Activated CD4-positive, alpha-beta T cell treated with anti-CD3 and anti-CD28 coated beads, Interleukin-2, Interleukin-4, amounts not matched to agents 100 ng/mL and 50 ng/mL, durations not matched to agents 16 hours and 8 hours (primary cell): ENCODE measurements at places on chromosomes 7 and 10.

GRCh38 chr7:41027428-41028115 lies 675.3 kb downstream of the INHBA start:
- no peak for DNase-seq

- no peak for DNase-seq
Observed at GRCh38 chr7:123367031-123367430, 167.3 kb upstream of the SLC13A1 start.

DNA sequence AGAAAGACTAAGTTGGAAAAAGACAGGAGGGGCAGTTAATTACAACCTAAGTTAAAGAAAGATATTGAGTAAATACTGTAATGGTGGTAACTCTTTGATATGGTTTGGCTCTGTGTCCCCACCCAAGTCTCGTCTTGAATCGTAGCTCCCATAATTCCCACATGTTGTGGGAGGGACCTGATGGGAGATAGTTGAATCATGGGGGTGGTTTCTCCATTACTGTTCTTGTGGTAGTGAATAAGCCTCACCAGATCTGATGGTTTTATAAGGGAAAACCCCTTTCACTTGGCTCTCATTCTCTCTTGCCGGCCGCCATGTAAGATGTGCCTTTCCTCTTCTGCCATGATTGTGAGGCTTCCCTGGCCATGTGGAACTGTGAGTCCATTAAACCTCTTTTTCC lies 143.8 kb downstream of the GRK5 start:
- DNase-seq: no peak

DNA sequence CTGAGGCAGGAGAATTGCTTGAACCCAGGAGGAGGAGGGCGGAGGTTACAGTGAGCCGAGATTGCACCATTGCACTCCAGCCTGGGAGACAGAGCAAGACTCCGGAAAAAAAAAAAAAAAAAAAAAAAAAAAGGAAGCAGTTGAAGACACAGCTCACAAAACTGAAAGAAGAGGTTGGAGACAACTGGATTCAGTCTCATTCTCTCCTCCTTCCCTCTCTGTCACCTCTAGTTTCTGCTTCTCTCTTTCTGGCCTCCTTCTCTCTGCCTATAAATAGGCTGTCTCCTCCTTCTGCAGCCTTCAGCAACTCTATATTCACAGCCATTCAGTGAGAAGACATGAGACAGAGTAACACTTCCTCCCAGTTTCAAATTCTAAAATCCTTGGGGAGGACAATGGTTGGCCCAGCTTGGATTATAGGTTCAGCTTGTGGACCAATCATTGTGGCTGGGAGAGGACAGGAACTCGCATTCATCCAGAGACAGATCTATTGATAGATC lies 125.6 kb upstream of the HABP2 start:
- DNase-seq: no peak

DNA sequence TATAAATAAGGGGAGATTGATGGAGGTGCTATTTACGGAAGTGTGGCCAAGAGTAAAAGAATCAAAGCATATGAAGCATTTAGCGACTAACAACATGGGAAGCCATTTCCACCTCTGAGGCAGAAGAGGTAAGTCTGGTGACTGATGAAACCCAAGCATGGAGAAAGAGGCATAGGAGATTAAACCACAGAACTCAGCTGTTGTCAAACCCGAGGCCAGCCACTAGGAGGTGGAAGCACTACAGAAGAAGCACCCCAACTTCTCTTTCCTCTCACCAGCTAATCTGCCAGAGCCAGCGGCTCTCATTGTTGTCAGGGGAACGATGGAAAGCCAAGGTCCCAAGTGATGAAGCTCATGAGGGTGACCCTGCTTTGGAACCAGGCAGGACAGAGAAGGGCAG lies 19.6 kb upstream of the CNTNAP2 start:
- no peak for DNase-seq

DNA sequence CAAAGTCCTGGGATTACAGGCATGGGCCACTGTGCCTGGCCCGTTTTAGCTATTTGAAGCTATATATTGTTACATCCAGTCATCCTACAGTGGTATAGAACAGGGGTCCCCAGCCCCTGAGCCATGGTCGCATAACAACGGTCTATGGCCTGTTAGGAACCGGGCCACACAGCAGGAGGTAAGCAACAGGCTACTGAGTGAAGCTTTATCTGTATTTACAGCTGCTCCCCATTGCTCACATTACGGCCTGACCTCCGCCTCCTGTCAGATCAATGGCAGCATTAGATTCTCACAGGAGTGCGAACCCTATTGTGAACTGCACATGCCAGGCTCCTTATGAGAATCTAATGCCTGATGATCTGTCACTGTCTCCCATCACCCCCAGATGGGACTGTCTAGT lies 26.3 kb upstream of the TSPAN33 start:
- DNase-seq: no peak

DNA sequence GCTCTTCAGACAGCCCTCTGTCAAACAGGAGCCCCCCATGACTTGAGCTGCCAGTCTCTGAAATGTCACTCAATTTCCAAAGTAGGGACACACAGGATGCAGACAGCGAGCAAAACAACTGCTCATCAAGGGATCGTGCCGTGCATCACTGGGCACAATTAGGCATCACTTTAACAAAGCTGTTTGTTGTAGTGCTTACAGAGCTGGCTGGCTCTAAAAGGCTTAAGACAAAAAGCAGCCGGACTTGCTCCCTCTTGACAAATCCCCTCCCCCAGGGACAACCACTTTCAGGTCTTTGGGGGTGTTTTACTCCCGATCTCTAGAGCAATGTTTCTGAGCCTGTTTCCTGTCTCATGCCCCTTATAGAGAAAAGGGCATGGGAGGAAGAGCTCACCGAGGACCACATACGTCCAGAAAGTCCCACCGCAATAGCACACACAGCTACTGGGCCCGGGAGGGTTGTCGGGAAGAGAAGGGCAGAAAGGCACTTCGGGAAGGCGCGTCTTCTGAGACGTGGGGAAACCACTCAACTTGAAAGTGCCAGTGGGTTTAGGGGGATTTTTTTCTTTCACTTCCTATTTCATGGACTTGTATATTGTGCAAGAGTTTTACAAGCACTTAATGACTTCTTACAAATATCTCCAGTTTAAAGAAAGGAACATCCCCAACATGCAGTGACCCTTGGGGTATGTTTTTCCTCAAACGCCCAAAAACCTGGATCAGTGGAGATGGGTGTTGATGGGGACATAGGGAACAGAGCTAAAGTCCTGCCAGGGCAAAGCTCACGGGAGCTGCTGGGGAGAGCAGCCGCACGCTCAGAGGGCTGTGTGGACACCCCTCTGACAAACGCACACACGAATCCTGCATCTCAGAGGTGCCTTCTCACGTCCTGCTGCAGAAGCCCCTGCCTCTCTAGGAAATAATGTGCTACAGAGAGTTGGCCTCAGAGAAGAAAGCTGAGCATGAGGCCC lies 27.1 kb downstream of the LRRC20 start:
- peak; percentile 81 for DNase-seq

- no peak for DNase-seq
Observed at GRCh38 chr10:71351628-71352319, 32.7 kb downstream of the SLC29A3 start.
